ENCODE measurements at places on chromosomes 11 and 22.
A peak's percentile ranks its signal among the peaks of the same experiment; 100 is the strongest.

- no peak for DNase-seq
Observed at GRCh38 chr11:67365736-67366444, 7.5 kb downstream of the CLCF1 start.

GRCh38 chr11:124075841-124076651 lies 34.9 kb upstream of the OR10G7 start:
- no peak for DNase-seq

DNA sequence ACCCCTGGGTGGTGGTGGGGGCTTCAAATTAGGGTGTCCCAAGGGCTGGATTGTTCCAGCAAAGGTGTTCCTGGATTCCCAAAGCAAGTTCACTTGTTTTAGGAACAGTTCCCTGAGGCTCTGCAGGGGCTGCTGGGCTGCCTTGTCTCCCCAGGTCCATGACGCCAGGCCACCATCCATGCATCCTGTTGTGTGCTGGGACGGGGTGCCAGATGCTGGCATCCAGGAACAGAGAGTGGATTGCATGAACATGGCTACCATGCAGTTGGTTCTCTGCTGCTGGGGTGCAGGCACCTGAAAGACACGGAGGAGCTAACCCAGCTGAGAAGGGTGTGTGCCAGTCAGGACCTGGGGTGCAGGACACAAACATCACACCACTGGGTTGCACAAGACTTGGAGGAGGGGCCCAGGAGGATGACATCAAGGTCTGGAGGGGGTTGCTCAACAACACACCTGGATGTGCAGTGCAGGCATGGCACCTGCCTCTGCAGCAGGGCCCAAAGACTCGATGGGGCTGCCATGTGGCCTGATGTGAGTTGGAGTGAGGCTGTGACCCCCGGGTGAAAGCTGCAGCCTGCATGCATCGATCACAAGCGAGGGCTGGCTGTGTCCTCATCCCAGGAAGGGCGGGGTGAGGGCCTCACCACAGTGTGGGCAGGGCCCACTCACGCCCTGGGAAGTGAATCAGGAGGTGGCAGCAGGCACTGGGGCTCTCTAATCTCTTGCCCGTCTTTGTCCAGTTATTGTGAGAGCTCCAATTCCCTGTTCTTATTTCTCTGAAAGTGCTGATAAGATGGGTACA lies 74.0 kb upstream of the CLDN5 start:
- no peak for DNase-seq

- DNase-seq = peak; percentile 10
Observed at GRCh38 chr22:40128989-40129388, 48.7 kb upstream of the TNRC6B start.

DNA sequence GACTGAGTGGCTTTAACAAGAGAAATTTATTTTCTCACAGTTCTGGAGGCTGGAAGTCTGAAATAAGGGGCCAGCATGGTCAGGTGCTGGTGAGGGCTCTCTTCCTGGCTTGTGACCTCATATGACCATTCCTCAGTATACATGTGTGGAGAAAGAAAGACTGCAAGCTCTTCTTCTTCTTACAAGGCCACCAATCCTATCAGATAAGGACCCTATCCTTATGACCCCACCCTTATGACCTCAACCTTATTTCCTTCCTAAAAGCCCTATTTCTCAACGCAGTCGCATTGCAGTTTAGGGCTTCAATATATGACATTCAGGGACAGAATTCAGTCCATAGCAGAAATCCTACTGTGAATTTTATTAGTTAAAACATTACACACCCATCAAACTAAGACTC lies 124.4 kb upstream of the RAG2 start:
- DNase-seq = no peak

GRCh38 chr22:48448821-48449220 lies 1378.9 kb downstream of the BRD1 start:
- DNase-seq = no peak

DNA sequence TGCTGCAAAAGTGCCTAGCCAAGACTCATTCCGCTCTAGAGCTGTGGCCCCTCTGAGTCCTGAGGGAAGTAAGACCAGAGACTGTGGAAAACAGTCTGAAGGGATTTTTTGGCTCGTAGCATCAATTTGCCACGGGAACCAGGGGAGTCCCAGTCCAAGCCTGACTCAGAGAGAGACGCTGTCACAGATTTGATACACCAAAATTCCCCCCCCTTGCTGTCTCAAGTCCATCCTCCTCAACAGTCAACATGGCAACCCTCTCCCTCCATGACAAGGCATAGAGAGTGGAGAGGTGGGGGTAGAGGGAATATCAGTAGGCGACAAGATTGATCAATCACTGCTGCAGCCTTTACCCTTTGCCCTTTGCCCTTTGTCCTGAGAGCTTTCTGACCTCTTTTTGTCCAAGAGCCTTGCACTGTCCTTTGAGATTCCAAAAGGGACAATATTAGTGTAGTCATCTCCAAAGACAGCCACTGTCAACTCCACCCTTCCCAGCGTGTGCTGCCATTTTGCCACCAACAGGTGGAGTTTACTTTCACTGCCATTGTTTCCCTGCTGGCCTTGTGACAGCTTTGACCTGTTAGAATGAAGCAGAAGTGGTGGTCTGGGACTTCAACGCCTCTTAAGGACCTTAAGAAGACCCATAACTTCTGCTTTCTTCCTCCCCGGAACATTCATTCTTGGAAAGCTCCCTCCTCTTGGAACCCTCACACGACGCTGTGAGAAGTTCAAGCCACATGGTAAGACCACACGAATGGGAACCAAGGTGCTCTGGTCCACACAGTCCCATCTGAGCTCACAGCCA lies 7.3 kb downstream of the SLC15A3 start:
- DNase-seq = no peak

DNA sequence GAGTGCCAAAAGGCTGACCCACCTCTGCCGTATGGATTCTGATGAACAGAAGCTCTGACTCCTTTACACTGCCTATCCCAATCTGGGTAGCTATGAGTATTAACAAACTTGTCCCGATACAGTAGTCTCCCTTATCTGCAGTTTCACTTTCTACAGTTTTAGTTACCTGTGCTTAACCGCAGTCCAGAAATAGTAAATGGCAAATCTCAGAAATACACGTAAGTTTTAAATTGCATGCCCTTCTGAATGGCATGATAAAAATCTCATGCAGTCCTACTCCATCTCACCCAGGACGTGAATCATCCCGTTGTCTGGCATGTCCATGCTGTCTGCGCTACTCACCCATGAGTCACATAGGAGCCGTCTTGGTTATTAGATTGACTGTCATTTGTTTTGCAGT lies 68.8 kb downstream of the SNX19 start:
- DNase-seq = no peak

DNA sequence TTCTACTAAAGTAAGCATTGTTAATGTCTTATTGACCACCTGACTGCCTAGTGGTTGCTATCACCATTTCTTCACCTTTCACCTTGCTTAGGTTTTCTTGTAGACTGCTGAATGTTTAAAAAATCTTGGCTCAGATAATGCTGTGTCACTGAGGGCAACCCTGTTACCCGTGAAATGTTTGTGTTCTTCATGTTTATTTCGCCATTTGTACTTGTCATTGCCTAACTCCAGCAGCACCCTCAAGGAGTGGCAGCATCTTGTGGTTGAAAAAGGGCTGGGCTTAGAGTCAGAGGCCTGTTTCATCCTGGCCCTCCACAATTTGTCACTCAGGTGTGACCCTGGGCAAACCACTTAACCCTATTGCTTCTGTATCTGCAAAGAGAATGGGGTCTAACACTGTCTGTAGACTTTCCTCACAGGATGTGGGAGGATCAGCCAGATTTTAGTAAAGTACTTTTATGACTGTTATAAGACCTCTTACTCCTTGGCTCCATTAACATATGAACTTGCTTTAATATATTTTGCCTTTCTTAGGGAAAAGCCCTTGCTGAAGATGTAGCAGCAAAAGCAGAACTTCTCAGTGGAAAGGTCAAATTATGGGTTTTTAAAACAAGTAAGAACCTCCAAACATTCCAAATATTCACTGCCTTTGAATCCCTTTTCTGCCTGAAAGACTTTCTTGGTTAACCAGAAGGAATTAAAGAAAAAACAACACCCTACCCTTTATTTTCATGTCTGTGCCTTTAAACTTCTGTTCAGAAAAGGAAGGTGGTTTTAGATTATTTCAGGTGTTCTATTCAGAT lies 154.5 kb upstream of the C11orf87 start:
- DNase-seq = no peak

DNA sequence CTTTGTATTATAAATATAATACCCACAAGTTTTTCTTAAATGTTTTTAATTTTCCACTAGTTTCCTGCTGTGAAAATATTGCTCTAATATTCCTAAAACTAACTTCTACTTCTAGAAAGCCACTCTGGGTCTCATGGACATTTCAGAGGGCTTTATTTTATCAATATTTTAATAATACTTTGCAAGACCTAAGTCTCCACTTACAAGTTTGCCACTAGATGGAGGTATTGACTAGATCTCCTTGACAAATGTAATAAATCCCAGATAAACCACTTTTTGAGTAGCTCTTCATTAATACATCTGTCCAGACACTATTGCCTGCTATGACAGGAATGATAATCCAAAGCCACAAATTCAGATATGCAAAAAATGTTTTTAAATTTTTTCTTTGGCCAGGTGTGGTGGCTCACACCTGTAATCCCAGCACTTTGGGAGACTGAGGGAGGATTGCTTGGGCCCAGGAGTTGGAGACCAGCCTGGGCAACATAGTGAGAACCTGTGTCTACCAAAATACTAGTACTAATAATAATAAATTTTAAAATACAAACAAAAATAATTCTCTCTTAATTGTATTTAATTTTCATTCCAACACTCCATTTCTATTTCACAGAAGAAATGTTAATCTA lies 3.5 kb upstream of the ACAT1 start:
- peak; percentile 59 for DNase-seq

- DNase-seq = no peak
Observed at GRCh38 chr11:78532991-78533390, 41.7 kb downstream of the NARS2 start.

DNA sequence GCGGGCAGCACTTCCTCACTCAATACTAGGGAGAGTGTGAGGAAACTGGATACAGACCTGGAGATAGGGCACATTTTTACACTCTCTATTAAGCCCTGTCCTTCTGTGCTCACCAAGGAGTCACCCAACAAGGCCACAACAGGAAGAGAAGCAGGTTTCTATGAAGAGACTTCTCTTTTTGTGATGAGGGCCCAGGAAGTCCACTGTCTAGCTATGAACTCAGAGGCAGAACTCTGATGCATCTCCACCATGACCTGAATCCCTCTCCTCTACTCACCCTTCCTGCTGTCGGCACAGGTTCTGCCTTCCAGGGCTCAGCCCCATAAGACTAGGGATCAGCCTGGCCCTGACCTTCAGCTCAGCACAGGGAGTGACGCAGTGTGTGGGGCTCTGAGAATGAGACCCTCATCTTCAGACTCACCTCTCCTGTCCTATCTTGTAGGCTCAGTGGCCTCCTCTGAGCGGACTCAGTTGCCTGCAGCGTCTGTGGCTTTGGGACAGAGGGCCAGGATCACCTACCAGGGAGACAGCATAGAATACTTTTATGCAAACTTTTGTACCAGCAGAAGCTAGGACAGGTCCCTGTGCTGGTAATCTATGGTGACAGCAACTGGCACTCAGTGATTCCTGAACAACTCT lies 49.3 kb upstream of the IGLL5 start:
- no peak for DNase-seq

DNA sequence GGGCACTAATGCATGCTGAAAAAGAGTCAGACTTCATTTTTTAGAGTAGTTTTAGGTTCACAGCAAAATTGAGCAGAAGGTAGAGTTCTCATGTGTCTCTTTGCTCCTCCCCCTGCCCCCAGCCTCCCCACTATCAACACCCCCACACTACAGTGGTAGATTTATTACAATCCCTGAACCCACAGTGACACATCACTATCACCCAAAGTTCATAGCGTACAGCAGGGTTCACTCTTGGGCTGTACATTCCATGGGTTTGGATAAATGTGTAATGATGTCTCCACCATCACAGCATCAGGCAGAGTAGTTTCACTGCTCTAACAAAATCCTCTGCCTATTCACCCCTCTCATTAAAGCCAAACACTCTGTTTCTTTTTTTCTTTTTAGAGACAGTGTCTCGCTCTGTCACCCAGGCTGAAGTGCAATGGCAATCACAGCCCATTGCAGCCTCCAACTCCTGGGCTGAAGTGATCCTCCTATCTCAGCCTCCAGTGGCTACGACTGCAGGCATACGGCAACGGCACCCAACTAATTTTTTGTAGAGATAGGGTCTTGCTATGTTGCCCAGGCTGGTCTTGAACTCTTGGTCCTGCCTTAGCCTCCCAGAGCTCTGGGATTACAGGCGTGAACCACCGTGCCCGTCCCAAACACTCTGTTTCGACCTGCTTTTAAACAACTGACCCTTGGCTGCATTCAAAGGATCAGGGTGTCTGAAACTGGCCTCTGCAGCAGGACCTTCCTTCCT lies 4.1 kb downstream of the BEST1 start:
- no peak for DNase-seq
